ENCODE measurements at places on chromosomes 12 and 14.
A peak's percentile ranks its signal among the peaks of the same experiment; 100 is the strongest.

GRCh38 chr14:52563120-52563519 lies 10.5 kb downstream of the GPR137C start:
- DNase-seq: no peak

- DNase-seq: peak; percentile 19
These were observed 56.6 kb downstream of the TTC9 start for GRCh38 chr14:70698288-70698687.

GRCh38 chr12:124077701-124078100 lies 104.7 kb downstream of the ZNF664 start:
- DNase-seq: no peak

- DNase-seq: no peak
These were observed 430.0 kb downstream of the CCDC91 start for GRCh38 chr12:28620281-28620680.

- DNase-seq: no peak
These were observed 33.7 kb downstream of the FAM177A1 start for GRCh38 chr14:35079742-35080141.

GRCh38 chr12:62691309-62691708 lies 224.7 kb downstream of the MON2 start:
- no peak for DNase-seq
